Cardiac muscle cell (in vitro differentiated cells and primary cell): ENCODE measurements at places on chromosomes 7 and 10.

DNA sequence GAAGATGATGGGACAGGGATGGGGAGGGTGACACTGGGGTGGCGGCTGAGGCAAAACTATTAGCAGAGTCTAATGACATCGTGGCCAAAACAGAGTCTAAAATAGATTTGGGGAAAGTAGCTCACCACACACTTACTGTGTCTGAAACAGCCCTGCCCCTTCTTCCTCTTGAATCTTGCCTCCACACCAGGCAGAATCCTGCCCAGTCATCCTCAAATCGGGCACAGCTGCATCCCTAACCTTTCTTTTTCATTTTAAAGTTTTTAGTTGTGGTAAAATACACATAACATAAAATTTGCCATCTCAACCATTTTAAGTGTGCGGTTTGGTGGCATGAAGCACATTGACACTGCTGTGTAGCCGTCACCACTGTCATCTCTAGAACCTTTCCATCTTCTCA, 90.0 kb downstream of the PRKAG2 start:
- H3K27me3 ChIP-seq: no peaks in the 10 kb centered on the region
- H3K27ac ChIP-seq: no peak overlapping the region
- H3K4me1 ChIP-seq: no peaks in the 10 kb centered on the region
- no peaks in the 10 kb centered on the region for H3K36me3 ChIP-seq
- no peak overlapping the region for H3K4me3 ChIP-seq

DNA sequence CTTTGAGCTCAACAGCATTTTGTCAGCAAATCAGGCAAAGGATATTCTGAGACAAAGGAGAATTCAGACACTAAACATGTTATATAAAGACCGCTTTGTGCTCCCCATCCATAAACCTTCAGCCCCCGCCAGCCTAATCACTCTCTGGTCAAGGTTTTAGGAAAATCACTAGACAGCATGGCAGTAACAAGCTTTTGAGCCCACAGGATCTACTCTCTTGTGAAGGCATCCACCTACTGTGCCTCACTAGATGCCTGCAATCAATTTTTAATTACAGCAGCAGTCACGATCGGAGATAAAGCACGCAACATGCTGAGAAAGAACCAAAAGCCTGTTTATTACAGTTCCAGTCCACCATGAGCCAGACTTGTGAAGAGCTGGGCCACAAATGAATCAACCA, 19.1 kb downstream of the PDE1C start:
- no peak for DNase-seq
- H3K27ac ChIP-seq: no peak overlapping the region
- no peaks in the 10 kb centered on the region for H3K4me1 ChIP-seq
- no peak overlapping the region for H3K4me3 ChIP-seq
- H3K36me3 ChIP-seq: no peaks in the 10 kb centered on the region

DNA sequence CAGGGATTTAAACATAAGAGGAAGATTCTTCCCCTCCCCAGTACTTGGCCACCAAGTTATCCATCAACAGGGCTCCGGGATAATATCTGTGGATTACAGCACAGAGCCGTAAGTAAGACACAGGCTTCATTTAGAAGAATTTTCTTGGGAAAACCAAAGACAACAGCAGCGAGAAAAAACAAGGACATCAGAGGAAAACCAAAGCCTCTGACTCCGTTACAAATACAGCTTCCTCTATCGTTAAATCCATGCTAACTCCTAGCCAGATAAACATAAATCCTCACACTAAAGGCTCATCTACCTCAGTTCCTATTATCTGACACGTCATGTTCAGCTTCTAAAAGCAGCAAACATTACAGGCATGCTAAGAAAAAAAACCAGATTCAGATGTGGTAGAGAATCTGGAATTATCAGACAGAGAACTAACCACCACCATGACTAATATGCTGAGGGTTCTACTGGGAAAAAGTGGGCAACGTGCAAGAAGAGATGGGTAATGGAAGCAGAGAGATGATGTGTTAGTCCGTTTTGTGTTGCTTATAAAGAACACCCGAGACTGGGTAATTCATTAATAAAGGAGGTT, 48.4 kb downstream of the BRI3 start:
- no peaks in the 10 kb centered on the region for H3K36me3 ChIP-seq
- no peak overlapping the region for H3K4me3 ChIP-seq
- H3K27ac ChIP-seq: peak overlapping the region; percentile 78

DNA sequence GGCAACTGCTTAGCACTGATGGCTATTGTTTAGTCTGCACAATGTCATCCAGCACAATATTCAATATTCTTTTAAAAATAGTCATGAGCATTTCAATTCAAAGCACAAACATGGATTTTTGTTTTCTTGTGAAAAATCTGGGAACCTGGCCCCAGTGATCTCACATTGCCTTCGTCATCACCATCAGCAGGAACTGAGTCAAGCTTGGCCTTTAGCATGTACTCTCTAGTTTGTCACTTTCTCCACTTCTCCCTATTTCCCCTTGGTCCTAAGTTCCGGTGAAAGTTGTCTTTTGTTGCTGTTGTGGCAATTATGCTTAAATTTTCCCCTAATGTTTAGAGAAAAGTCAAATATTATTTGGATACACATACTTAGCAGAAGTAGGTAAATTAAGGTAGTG, 252.9 kb upstream of the SORCS1 start:
- no peaks in the 10 kb centered on the region for H3K27me3 ChIP-seq
- no peak for DNase-seq
- no peak overlapping the region for H3K4me3 ChIP-seq
- peaks cover 6% of the 10 kb centered on the region for H3K4me1 ChIP-seq
- H3K36me3 ChIP-seq: no peaks in the 10 kb centered on the region

DNA sequence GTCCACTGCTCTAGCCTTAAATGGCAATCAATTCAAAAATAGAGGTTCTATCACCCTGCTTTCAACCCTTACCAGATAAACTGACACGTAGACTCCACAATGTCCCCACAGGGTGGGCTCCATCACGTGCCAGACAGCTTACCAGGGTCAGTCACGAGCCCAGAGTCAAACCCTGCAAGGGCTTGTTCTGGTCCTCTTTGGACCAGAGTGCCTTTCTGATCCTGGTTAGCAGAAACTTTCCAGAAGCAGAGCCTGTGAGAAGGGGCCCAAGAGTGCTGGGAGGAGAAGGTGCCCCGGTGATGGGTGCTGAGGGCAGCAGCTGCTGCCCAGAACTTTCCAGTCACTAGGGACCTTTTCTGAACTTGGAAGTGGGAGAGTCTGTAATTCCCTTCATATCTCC, 354 bp upstream of the GIMAP5 start:
- H3K36me3 ChIP-seq: no peaks in the 10 kb centered on the region
- no peak overlapping the region for H3K27ac ChIP-seq
- H3K4me3 ChIP-seq: no peak overlapping the region
- no peaks in the 10 kb centered on the region for H3K4me1 ChIP-seq
- DNase-seq: no peak

GRCh38 chr10:23461557-23461956, 22.7 kb downstream of the OTUD1 start:
- no peaks in the 10 kb centered on the region for H3K27me3 ChIP-seq
- peak overlapping the region; percentile 80 for H3K27ac ChIP-seq
- peaks cover 22% of the 10 kb centered on the region for H3K4me1 ChIP-seq
- DNase-seq: no peak

DNA sequence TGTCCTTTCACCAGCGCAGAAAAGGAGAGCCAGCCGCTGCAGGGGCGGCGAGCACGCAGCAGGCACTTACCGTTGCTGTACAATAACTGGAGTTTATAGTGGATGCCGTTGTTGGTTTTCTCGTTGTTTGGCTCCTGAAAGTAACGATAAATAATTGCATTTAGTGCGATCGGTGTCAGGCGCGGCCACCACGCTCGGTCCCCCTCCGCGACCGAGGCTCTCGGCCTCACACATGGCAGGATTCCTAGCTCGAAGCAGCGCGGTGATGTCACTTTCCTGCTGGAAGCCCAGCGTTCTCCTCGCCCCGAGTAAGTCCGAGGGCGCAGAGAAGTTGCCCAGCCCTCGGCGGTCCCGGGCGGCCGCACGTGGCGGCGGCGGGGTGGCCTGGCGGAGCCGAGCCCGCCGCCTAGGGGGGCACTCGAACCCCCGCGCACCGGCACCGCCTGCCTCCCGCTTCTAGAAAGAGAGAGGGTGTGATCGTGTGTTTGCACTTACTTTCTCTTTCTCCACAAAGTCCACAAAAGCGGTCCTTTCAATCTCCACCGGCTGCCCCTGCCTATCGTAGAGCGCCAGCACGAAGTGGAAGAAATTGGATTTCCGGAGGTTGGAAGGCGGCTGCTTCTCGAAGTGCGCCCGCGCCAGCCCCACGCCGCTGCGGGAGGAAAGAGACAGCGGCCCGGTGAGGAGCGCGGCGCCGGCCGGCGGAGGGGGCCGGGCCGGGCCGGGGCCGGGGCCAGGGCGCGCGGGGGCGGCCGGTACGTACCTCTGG, 1.0 kb downstream of the EBF3 start:
- no peaks in the 10 kb centered on the region for H3K36me3 ChIP-seq
- H3K4me1 ChIP-seq: peaks cover 20% of the 10 kb centered on the region
- H3K4me3 ChIP-seq: peak overlapping the region; percentile 33
- H3K27ac ChIP-seq: no peak overlapping the region

GRCh38 chr10:101609481-101609880, 21.4 kb downstream of the DPCD start:
- peaks cover 18% of the 10 kb centered on the region for H3K36me3 ChIP-seq
- H3K4me3 ChIP-seq: no peak overlapping the region
- no peaks in the 10 kb centered on the region for H3K27me3 ChIP-seq
- DNase-seq: no peak
- H3K4me1 ChIP-seq: peaks cover 8% of the 10 kb centered on the region

GRCh38 chr10:76230921-76231285, 799.5 kb downstream of the LRMDA start:
- peak overlapping the region; percentile 15 for H3K27ac ChIP-seq
- peaks cover 22% of the 10 kb centered on the region for H3K4me1 ChIP-seq
- H3K36me3 ChIP-seq: no peaks in the 10 kb centered on the region
- no peak overlapping the region for H3K4me3 ChIP-seq
- DNase-seq: peak; percentile 15
- no peaks in the 10 kb centered on the region for H3K27me3 ChIP-seq

DNA sequence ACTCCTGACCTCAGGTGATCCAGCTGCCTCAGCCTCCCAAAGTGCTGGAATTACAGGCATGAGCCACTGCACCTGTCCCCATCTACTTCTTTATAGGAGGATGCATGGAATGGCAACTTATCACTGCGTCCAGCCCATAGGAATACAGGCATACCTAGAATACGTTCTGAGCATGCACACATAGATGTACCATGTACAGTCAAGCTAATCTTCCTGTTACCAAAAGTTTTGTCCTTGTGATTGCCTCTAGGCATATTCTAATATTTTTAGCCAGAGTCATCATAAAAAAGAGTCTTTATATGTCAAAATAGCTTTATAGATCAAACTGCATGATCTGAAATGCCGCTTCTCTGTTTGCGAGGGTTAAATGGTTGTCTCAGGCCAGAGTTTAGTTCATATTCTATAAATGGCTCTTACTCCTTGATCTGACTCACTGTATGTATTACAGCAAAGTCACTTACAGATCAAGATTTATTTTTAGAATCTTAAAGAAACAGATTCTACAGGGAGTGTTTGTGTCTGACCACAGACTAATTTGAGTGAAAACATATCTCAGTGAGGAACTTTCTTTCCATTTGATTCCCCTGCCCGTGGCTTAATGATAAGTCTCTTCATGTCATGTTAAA, 210.9 kb downstream of the CREB5 start:
- H3K27ac ChIP-seq: no peak overlapping the region
- no peaks in the 10 kb centered on the region for H3K27me3 ChIP-seq

DNA sequence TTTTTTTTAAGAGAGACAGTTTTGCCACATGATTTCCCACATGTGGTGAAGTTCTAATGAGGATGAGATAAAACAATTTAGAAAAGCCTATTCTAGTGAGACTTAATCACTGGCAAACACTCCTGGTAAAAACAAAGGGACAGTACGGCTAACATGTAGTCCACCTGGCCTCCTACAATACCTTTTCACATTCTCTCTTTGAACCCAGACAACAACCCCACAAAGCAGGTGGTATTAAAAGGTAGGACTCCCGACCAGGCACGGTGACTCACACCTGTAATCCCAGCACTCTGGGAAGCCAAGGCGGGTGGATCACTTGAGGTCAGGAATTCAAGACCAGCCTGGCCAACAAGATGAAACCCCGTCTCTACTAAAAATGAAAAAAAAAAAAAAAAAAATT, 12.4 kb downstream of the PARD3 start:
- H3K36me3 ChIP-seq: no peaks in the 10 kb centered on the region
- no peak overlapping the region for H3K27ac ChIP-seq
- H3K4me1 ChIP-seq: peaks cover 17% of the 10 kb centered on the region
- H3K27me3 ChIP-seq: no peaks in the 10 kb centered on the region
- DNase-seq: no peak

GRCh38 chr10:76549171-76549570, 1088.4 kb downstream of the KCNMA1 start:
- H3K27me3 ChIP-seq: no peaks in the 10 kb centered on the region
- peaks cover 72% of the 10 kb centered on the region for H3K4me1 ChIP-seq
- peak overlapping the region; percentile 88 for H3K27ac ChIP-seq
- no peaks in the 10 kb centered on the region for H3K36me3 ChIP-seq
- no peak for DNase-seq

DNA sequence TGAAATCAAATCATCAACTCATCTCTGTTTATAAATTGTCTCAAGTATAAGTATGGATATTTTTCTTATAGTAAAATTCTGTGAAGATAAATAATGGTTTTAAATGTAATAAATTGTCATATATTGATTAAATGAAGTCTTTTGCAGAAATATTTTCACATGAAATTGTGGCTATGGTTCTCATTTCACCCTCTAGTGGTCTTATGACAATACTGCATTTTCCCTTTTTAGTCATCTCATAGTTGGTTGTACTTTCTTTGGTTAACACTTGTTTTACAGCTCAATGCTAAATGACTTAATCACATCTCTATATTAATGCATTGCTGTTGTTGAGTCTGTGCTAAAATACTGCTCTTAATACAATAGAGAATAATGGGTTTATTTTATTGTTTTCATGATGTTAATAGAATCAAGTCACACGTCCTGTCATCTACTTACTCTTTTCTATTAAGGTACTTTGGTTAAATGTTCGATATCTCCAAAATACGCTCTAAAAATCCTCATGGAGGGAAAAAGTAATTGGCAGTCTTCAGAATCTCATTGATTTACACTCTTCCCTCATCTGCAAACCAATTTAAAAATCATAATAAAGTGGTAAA, 38.0 kb upstream of the CACNA2D1 start:
- DNase-seq: peak; percentile 17
- no peaks in the 10 kb centered on the region for H3K4me1 ChIP-seq
- H3K4me3 ChIP-seq: no peak overlapping the region
- no peaks in the 10 kb centered on the region for H3K27me3 ChIP-seq
- H3K27ac ChIP-seq: no peak overlapping the region

DNA sequence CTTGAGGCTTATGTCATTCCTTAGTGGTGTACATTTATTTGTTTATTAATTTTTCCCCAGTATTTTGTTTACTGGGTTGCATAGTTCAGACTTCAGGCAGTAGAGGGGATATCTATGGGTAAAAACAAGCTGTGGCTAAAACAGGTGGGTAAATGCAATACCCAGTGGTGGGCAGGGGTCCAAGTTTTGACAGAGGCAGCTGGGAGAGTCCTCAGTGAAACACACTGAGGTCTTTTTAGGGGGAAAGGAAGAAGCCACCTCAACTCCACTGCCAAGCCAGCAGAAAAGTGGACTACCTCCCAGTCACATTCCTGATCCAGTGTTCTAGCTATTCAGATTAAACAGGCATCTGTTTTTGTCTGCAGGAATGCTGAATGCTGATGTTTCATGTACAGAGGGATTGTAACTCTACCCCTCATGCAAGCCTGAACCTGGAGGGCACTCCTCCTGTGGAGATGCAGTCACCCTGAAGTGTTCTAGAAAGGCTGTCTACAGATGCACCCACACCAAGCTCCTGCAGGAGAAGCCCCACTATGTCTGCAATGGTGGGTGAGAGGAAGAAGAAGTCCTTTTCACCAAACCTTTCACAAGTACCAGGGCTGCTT, 757.8 kb downstream of the INHBA start:
- no peak overlapping the region for H3K27ac ChIP-seq
- no peaks in the 10 kb centered on the region for H3K36me3 ChIP-seq
- no peak for DNase-seq
